ENCODE measurements at places on chromosomes 7 and 10.

- DNase-seq = no peak
Measured at GRCh38 chr7:36621396-36621795, 102.9 kb downstream of the AOAH start.

GRCh38 chr7:120691915-120692314 is 166.0 kb downstream of the TSPAN12 start:
- no peak for DNase-seq

- DNase-seq = no peak
Measured at GRCh38 chr7:115217373-115217772, 295.5 kb downstream of the MDFIC start.

DNA sequence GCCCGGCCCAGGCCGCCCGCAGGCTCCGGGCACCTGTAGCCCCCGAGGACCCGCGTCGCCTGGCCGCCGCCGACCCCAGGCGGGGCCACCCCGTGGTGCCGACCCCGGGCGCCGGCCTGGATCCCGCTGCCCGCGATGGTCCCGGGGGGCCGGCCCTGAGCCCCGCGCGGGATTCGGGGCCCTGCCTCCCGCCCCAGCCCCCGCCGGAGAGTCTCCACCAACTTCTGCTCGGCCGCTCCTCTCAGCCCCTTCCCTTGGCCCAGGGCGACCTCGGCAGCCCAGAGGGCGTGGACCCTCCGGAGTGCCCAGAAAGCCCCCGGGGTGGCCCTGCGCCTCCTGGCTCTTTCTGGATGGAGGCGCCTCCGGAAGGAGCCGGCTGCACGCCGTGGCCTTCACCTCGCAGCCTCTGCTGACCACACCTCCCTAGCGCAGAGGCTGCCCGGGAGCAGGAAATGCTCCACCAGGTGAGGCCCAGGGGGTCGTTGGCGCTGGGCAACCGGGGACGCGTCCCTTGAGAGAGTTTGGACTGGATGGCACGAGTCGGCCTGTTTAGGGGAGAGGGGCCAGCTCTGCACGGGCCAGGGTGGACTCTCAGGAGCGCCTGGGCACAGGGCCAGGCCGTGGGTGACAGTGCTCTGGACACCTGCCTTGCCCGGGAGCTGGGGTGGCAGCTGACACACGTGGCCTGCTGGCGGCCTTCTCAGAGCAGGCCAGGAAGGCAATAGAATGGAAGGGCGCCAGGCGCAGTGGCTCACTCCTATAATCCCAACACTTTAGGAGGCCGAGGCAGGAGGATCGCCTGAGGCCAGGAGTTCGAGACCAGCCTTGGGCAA is 529 bp downstream of the ZNF853 start:
- DNase-seq = no peak

DNA sequence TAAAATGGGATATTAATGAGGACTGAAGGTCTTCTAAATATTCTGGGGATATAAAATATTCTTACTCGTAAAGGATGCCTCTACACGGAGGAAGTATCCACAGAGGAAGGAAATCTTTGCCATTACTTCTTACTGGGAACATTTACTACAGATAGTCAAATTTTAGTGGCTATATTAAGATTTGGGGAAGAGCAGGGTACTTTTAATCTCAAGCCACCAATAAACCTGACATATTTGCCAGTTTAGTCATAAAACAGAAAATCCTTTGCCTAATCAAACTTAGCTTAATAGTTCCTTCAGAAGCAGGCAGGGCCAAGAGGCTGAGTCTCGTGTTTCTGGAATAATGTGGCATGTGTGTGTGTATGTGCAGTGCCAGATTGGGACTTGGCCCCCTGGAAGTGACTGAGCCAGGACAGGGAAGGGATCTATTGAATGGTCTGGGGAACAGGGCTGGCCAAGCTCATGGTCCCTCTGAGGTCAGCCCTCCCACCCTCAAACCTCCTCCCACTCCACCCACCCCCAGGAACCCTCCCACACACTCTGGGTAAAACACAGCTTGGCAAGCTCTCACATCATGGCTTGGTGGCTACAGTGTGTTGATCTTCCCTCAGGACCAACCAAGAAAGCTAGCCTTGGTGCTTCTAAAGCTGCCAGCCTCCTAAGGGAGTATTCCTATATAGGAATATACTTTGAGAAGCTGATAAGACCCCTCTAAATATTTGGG is 1.6 kb upstream of the PIK3CG start:
- no peak for DNase-seq

GRCh38 chr10:93461807-93462178 is 20.3 kb downstream of the MYOF start:
- no peak for DNase-seq

DNA sequence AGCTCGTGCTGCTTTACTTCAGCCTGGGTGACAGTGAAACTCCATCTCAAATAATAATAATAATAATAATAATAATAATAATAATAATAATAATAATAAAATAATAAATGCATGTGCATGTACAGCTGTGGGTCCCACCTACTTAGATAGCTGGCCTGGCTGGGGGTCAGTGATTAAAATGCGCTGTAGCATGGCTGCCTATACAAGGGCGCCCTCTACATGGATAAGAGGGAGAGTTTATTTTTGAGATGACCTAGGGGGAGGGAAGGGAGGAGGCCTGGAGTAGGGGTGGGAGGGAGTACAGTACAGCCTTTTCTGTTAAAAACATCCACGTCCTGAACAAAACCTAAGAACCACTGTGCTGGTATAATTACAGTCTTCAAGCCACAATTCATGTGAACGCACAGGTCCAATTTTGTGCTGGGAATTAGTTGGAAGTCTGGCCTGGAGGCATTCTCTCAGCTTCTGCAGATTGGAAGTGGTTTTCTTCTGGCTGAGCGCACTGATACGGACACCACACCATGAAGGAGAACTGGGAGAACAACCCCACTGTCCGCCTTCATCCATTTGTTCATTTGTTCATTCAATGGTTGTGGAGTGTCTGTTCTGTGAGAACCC is 146.5 kb downstream of the TMEM178B start:
- no peak for DNase-seq

GRCh38 chr10:100567249-100567648 is 31.5 kb downstream of the HIF1AN start:
- no peak for DNase-seq

GRCh38 chr10:105974803-105975456 is 1189.6 kb downstream of the SORCS1 start:
- DNase-seq = no peak

GRCh38 chr10:100109670-100110069 is 28.0 kb upstream of the CPN1 start:
- DNase-seq = no peak

GRCh38 chr10:50522908-50523307 is 100.8 kb downstream of the SGMS1 start:
- DNase-seq = no peak

- DNase-seq = no peak
Measured at GRCh38 chr10:65754112-65754511, 1171.7 kb upstream of the LRRTM3 start.

DNA sequence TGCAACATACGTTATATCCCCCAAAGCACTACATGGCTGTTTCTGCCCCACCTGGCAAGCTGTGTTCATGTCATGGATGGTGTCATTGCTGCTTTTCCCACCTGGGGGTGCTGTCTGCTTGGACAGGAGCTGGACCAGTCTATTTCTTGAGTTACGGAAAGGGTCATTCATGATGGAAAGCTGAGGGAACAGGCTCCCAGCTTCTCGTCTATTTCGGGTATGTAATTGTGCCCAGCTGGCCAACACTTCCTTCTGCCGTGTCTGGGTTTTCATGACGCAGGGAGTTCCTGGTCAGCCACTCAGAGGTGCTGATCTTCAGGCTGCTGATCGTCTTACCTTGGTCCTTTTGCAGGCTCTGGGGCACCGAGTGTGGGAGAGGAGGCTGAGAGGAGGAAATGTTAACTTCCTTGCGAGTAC is 8.6 kb downstream of the BTBD16 start:
- no peak for DNase-seq

DNA sequence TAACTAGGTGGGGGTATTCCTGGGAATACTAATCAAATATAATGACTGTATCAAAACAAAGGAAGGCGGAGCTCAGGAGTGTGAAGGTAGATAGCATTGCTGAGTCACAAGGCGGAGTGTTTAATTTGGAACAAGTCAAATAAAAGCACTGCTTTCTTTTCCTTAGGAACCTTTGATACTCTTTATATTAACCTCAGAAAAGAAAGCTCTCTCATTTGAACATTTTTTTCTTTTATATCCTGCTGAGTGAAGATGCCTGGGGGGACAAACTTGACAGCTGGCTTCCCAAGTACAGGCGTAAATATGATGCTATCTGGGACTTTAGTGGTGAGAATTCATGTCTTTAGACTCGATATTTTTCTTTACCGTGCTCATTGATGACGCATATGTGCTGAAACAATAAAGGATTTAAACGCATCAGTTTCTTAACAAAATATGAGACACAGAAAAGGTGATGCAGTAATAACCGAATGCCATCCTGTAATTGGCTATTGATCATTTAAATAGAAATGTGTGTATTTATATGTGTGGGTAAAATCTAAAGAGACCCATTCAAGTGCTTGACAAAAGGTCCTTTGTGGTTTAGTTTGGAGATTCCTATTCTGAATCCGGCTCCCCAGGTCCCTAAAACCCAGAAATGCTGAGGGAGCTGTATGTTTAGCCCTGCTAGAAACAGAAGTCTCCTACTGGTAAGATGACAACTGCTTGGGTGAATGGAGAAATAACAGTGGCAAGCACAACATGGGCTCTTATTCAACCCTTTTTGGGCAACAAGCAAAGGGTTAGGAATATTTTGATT is 102.7 kb downstream of the PRTFDC1 start:
- DNase-seq = no peak

DNA sequence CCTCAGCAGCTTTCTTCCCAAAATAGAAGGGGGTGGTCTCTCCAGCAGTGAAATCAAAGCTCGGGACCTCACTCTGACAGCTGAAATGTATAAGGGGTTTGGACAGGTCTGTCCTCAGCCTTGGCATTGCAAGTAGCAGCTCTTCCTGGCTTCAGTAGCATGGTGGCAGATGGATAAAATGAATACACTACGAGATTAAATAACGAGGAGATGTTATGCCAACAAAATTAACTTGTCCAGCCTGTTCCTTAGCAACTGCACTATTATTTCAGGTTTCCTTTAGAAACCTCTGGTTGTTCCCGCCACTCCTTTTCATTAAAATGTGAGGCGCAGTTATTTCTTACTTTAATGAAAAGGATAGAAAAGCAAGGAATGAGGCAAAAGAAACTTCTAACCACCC is 24.9 kb downstream of the PRLHR start:
- DNase-seq = no peak

- DNase-seq = no peak
Measured at GRCh38 chr10:101000127-101000914, 713 bp downstream of the LZTS2 start.

- no peak for DNase-seq
Measured at GRCh38 chr7:92576296-92576695, 13.9 kb downstream of the FAM133B start.

DNA sequence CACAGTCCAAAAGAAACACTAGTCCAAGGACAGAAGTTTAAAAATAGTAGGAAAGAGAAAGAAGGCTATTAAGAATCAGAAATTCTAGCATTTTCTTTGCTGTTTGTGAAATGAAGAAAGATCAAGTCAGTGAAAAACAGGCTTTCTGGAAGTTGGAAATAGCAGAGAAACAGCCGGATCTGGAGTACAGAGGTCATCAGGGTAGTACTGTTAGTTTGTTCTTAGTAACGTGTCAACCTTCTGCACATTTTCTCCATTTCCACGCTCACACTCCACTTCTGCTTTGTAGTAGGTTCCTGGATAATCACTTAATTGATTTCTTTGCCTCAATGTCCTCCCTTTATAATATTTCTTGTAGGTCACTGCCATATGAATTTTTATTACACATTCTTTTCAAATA is 322.6 kb downstream of the PCLO start:
- no peak for DNase-seq

DNA sequence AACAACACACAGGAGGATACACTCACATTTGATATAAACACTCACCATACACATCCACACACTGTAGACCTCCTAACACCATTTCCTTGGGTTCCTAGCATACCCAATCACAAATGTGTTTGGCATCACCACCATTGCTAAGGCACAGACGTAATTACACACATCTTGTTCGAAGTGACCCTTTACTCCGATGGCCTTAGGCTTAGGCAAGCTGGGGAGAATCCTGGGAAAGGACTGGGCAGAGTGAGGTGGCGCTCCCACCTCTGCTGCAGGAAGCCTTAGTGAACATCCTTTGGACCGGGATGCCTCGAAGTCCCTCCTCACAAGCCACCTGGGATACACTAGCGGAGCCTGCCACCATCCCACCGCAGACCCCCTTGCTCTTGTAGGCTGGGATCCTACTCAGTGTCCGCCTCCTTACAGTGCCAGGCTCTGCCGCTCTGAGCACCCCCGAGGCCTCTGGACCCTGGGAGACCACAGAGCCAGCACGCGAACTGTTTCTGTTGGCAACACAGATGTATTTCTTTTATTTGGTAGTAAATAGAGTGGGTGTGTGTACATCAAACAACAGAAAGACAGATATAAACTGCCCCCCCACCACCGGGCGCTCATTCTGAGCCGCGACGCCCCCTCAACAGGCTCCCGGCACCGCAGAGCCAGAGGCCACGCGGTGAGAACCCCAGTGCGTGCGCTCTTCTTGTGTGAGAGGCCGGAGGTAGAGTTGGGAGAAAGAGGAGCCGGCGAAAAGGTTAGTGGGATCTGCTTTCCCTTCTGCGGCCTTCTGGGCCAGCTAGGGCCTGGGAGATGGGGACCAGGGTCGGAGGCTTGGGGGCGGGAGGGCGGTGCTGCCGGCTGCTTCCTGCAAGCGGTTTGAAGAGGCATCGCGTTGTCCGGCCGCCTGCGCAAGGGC is 5.9 kb upstream of the HMX2 start:
- DNase-seq = no peak

DNA sequence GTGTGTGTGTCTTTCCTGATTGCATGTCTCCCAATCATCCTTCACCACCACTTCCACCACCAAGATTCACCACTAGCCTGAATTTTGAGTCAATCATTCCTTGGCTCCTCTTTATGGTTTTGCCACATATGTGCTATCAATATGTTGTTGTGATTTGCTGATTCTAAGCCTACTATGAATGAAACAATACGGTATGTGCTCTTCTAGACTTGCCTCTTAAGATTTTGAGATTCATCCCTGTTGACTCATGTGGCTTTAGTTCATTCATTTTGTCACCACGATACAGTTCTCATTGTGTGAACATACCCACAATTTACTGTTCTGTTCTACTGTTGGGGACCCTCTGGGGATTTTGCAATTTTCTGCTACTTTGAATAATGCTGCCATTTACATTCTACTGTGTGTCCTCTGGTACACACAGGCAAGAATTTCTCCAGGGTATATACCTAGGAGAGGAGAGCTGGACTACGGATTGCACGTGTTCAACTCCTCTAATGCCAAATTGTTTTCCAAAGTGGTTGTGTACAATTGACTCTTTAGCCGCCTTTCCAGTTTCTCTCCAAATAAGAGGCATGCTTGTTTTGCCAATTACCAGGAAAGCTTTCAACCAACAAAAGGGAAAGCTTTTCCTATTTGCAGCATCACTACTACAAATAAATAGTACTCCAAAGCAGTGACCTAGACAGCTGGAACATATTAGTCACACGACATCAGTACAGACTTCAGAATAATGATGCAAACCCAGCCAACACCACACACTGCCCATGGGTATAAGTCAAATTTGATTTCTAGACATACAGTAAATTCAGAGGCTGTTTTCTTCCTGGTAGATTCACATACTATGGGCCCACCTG is 30.0 kb downstream of the SGMS1 start:
- DNase-seq = no peak

GRCh38 chr10:100997360-100998182 is 2.0 kb upstream of the LZTS2 start:
- peak; percentile 63 for DNase-seq

- no peak for DNase-seq
Measured at GRCh38 chr10:79239275-79239779, 107.9 kb upstream of the PPIF start.

All from activated CD8-positive, alpha-beta memory T cell treated with anti-CD3 and anti-CD28 coated beads for 1 hour (primary cell).